ENCODE measurements at places on chromosomes 5 and 9. TPM values are rescaled to one million over a fixed set of nuclear protein-coding genes. Genes with fewer than 3 reads are reported as not detected.

- DNase-seq, result peak; percentile 7
Observed at GRCh38 chr5:15676591-15676990, 176.6 kb downstream of the FBXL7 start.

DNA sequence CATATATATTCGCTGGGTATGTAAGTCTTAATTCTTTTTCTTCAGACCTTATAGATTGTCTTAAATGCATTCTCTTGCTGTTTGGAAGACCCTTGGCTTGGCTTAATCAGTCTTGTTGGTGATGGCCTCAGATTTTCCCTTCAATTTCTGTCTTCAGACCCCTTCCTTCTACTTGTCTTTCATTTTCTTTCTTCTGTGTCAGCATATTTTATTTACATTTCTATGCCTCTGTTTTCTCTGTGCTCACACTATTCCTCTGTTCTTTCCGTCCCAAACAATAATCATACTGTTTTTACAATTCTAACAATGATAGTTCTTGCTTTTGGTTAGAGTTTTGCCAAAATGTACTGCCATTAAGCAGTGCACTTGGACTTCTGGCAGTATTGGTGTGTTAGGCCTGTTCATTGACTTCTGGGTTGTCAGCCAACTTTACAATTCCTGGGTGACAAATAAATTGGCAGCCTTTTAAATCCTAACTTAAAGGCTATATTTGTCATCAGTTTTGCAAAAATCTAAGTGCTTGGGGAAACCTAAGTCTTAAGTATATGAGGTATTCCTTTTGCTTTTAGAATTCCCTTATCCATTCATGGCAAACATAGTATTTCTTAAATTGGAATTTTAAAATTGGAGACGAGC lies 8.0 kb downstream of the SRFBP1 start:
- no peak for DNase-seq

DNA sequence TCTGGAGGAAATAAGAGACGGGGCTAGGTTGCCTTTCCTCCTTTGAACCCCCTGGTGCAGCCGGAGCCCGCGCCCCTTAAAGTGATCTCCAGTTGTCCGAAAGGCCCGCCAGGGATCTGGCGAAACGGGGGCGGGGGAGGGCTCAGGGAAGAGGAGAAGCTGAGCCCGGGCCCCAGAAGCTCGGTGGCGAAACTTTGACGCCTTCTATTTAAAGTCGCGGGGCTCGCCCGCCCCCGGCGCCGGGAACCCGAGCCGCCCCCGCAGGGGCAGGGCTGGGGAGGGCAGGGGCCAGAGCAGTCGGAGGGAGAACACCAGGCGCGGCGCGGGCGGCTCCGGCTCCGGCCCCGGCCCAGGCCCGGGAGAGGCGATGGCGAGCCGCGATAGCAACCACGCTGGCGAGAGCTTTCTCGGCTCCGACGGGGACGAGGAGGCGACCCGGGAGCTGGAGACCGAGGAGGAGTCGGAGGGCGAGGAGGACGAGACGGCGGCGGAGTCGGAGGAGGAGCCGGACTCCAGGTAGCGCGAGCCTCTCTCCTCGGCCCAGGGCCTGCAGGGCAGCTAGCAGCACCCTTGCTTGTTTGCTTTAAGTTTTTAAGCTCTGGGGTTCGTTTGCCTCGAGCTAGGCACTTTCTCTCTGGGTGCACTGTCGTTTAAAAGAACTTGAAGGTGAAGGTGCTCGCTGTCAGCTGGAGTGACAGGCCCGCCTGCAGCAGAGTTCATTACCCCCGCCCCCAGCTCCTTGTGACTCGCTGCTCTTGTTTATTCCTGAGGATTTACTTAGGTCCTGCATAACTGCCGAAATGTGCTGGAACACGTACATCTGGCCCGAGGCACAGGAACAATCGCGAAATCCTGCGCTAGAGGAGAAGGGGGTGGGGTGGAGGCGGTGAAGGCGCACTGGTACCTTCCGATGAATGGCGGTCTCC lies at the start of gene CMYA5:
Gene CMYA5, plus strand, starts transcription at position 296 of the 926 bp plus-strand sequence. Its CDS starts 72 bp downstream, at position 368.
- no peak for DNase-seq

- no peak for DNase-seq
Observed at GRCh38 chr5:69113851-69114250, 20.0 kb downstream of the SLC30A5 start.

- no peak for DNase-seq
Observed at GRCh38 chr5:136811086-136811485, 445.7 kb upstream of the TRPC7 start.

- DNase-seq, result peak; percentile 17
Observed at GRCh38 chr5:133696782-133697507, 84.6 kb upstream of the FSTL4 start.

DNA sequence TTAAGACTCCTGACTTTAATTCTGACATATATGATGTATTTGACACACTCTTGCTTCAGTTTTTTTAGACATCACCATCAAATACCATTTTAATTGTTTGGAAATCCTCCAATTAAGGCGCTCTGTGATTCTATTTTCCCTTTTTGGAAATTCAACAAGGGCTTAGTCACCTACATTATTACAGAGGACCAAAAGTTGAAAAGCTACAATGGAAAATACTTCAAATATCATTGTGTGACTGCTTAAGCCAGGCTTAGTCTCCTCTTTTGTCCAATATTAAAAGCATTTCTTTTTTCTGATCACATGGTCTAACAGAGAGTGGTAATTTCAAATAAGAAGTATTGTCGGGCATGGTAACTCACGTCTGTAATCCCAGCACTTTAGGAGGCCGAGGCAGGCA lies 160.3 kb downstream of the CEMIP2 start:
- DNase-seq, result no peak

GRCh38 chr5:96651047-96651446 lies 11.1 kb upstream of the CAST start:
- DNase-seq, result no peak

DNA sequence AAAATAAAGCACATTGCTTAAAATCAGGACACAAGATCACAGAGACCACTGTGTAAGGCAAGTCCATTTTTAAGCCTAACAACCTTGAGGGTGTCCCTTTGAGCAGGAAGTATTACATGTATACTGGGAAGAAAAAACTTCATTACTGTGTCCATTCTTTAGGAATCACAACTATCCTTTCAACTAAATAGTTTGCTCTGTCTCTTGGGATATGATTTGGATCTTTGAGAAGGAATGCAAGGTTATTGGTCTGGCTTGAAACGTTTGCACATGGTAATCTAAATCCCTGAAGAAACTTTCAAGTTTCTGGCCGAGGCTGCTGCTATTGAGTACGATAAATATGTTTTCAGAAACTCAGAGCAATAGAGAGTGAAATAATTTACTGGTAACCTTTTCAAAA lies 923.0 kb upstream of the SEMA6A start:
- no peak for DNase-seq

UBE2QL1 gene
- not detected for total RNA-seq

GRCh38 chr5:14440582-14441431 lies 140.8 kb upstream of the OTULINL start:
- DNase-seq, result peak; percentile 57

PAEP gene
- not detected for total RNA-seq

DNA sequence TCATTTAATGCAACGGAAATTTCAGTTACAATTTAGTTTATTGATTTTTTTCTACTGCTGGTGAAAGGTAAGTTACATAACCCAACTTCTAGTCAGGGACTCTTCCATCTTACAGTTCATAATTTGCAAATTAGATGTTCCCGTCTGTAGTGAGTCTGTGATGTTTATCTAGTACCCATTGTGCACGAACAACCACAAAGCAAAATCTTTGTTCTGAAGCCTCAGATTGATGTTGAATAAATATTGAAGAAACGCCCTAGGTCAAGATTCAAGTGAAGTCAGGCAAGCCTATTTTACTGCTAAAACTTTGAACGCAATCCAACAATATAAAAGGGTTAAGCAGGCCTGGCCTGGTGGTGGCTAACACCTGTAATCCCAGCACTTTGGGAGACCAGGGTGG lies 43.1 kb downstream of the BASP1 start:
- no peak for DNase-seq

DNA sequence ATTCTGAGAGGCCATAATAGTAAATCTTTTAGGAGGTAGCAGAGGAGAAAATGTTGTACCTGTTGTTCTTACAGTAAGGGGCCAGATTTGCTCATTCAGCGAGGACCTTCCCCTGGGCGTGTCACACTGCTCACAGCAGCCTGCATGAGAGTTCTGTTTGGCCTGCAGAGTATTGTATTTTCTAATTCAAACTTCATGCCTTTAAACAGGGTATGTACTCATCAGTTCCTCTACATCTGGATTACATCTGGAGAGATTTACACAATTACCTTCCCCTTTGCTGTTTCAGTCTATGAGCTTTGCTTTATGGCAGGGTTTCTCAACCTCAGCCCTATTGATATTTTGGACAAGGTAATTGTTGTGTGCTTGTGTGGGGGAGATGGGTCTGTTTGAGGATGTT lies 170.9 kb upstream of the STK32A start:
- no peak for DNase-seq

PCDHB8 gene
- not detected for total RNA-seq

OR13C8 gene
- total RNA-seq, result not detected

GRCh38 chr5:150189326-150189725 lies 536 bp upstream of the SLC6A7 start:
- DNase-seq, result peak; percentile 26

DNA sequence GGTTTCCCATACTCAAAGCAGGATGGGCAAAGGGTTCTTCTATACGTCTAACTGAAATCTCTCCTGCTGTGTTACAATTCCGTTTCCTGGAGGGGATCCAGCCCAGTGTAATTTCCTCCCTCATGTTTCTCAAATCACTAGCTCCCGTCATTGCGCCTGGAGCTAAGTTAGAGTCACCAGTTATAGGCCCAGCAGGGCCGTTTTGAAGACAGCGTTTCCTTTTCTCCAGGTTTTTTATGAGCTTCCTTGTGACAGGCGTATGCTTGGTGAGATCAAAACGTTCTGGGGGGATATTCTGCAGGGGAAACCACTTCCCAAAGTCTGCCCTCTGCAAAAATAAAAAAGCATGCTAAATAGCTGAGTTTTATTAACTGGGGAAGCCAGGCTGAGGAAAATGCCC lies 53.0 kb upstream of the WWC1 start:
- DNase-seq, result peak; percentile 45

- DNase-seq, result no peak
Observed at GRCh38 chr9:129571298-129572051, 49.4 kb downstream of the C9orf50 start.

Measured in G401 (cell line).